Activated gamma-delta T cell treated with Interleukin-2 at 50 U/mL for 16 hours (primary cell): ENCODE measurements at places on chromosomes 2 and 18.

DNA sequence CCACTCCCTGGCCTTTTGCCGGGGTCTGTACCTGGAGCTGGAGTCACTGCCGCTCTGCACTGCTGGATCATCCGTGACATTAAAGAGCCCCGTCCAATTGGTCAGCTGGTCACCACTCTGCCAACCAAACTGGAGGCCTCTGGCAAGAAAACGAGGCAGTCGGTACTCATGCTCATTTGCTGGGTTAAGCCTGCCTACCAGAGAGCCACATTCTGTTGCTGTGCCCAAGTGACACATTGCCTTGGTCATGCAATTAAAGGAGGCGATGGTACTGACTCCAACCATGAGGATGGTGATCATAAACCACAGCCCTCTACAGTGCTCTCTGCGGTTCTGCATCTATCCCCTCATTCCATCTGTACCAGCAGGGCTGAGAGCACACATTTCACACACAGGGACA lies 35.5 kb downstream of the ST8SIA5 start:
- DNase-seq: no peak

- DNase-seq: no peak
These were observed 34.6 kb upstream of the DNER start for GRCh38 chr2:229748950-229749349.

- no peak for DNase-seq
These were observed 265.7 kb upstream of the NT5C1B start for GRCh38 chr2:18855027-18855426.

- no peak for DNase-seq
These were observed 36.9 kb downstream of the TBC1D8 start for GRCh38 chr2:101114268-101114783.
